Progenitor cell of endocrine pancreas (in vitro differentiated cells): ENCODE measurements at places on chromosomes 1 and 21.
A peak's percentile ranks its signal among the peaks of the same experiment; 100 is the strongest.

GRCh38 chr21:15744926-15745325 is 15.1 kb downstream of the USP25 start:
- DNase-seq, result no peak

DNA sequence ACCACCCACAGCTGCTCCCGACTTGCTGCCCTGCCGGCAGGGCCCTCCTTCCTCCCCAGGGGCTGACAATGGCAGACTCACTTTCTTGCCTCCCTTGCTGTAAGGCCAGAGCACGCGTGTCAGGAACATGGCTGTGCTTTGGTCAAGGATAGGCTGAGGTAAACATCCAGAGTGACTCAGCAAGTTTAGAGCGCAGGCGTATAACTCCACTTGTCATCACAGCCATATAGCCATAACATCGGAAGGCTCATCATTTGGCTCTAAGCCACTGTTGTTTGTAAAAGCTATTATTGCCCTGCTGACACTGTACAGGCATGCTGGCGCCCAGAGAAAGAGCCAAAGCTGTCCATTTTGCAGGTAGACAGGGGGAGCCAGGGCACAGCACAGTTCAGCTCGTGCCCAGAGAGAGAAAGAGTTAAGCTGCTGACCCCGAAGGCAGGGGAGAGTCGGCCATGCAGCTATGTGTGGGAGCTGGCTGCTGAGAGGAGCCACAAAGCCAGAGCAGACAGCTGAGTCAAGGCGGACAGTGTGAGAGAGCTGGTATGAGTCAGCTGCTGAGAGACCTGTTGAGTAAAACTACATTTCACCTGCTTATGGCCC is 60.6 kb downstream of the GNG4 start:
- DNase-seq, result no peak

- no peak for DNase-seq
Measured at GRCh38 chr1:60136395-60136794, 62.8 kb upstream of the C1orf87 start.

- no peak for DNase-seq
Measured at GRCh38 chr1:19307794-19308508, 4.0 kb downstream of the AKR7A2 start.

DNA sequence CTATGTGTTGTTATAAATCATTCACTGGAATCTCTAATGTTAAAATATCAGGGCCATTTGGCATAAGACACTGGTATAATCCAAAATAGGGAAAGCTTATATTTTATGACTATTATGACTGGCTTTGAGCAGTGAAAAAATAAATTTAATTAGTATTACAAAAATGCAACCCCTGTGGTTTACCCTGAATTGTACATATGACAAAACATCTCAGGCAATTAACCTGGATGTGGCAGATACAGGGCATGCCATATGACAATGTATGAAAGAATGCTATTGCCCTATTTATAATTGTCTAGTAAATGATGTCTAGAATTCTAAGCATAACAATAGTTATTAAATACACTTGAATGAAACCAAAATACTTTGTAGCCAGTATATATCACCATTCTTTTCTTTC is 532.5 kb upstream of the ADGRL4 start:
- DNase-seq, result no peak

- no peak for DNase-seq
Measured at GRCh38 chr1:232705815-232706575, 76.1 kb upstream of the SIPA1L2 start.

DNA sequence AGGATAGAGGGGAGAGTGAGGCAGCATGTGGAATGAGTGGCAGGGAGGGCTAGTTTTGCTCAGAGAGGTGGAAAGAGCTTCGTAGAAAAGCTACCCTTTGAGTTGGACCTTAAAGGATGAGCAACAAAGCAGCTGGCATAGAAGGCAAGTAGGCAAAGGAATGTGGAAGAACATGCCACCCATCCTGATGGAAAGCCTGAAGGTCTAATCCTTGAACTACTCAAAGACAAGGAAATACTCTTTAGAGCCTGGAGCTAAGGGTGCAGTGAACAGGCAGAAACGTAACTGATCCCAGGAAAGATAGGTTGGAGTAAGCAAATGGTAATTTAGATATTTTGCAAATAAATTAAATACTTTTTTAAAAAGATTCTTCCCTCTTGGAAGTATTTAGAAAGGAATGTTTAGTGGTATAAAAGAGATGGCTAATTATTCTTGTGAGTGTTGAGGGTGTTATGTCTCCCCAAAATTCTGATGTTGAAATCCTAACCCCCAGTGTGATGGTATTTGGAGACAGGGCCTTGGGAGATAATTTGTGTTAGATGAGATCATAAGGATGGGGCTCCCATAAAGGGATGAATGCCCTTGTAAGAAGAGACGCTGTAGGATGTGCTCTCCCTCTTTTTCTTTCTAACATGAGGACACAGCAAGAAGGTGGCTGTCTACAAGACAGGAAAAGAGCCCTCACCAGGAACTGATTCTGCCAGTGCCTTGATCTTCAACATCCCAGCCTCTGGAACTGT is 308.1 kb upstream of the RUNX1 start:
- no peak for DNase-seq

GRCh38 chr1:172390683-172391551 is 29.6 kb upstream of the C1orf105 start:
- no peak for DNase-seq

GRCh38 chr1:214658785-214659184 is 55.8 kb downstream of the CENPF start:
- DNase-seq, result no peak

DNA sequence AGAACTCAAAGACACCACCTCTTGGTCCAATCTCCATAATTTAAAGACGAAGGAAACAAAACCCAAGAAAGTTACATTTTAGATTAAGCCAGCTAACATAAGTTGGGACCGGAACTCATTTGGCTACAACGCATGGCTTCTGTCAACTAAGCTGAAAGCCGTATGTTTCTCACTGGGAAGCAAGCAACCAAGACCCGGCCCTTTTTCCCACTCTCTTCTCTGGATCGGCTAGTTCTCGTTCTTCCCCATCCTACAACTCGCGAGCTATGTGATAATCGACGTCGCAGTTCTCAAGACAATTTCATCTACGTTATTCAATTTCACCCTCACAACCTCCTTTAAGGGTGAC is 601 bp downstream of the CCT8 start:
- no peak for DNase-seq

GRCh38 chr1:100832694-100833428 is 61.8 kb downstream of the EXTL2 start:
- no peak for DNase-seq

DNA sequence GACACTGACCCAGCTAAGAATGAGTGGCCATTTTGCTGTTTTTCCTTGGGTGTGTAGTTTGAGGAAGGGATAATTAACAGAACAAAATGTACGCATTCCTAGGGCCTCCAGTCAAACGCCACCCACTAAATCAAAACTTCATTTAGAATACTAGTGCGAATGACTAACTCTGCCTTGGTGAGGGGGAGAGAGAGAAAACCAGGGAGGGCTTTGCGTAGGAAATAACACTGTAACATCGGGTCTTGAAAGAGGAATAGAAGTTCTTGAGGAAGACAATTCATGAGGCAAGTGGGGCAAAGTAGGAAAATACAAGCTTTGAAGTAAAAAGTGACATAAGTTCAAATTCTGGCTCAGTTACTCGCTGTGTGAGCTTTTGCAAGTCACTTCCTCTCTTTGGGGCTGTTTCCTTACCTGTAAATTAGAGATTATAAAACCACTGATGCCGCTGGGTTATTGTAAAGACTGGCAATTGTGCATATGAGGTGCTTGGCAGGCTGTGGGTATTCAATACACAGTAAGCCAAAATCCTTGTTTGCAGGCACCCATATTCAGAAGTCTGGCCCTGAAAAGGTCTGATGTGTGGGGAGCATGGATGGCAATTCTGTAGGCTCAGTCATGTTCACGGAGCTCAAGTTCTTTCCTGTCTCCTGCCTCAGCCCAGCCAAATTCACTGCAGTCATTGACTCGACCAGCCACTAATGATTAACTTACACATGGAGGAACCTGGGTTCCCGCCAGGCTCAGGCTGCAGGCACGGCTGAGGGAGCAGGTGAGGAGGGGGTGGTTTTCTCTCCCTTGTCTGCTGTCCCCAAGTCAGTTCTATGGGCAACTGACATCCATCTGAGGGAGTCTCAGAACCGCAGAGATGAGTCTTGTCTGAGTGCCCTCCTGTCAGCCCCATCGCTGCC is 140.3 kb upstream of the CSF3R start:
- DNase-seq, result peak; percentile 23

- no peak for DNase-seq
Measured at GRCh38 chr1:100960098-100960497, 64.2 kb downstream of the SLC30A7 start.

DNA sequence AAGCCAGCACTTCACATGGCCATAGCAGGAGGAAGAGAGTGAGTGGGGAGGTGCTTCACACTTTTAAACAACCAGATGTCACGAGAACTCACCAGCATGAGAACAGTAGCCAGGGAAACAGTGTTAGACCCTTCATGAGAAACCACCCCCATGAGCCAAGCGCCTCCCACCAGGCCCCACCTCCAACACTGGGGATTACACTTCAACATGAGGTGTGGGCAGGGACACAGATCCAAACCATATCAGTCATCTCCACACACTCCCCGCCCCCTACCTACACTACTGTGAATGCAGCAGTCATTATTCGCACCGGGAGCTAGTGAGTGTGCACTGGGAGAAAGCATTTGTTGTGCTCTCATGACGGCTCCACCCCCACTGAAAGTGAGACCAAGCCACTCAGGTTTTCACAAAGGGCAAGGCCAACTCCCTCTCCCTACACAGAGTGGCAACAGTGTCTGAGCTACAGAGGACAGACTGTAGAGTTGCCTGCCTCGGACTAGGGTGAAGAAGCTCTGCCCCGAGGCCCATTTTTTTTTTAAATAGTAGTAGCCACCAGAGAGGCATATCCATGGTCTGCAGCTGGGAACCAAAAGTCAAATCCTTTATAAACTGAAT is 125.6 kb downstream of the BARHL2 start:
- DNase-seq, result no peak

- no peak for DNase-seq
Measured at GRCh38 chr1:233323718-233324117, 3.8 kb upstream of the MAP3K21 start.

- DNase-seq, result no peak
Measured at GRCh38 chr1:242240077-242240476, 241.2 kb upstream of the MAP1LC3C start.

GRCh38 chr1:246332078-246332477 is 175.0 kb downstream of the SMYD3 start:
- no peak for DNase-seq

- no peak for DNase-seq
Measured at GRCh38 chr1:147635342-147635741, 35.0 kb downstream of the ACP6 start.

DNA sequence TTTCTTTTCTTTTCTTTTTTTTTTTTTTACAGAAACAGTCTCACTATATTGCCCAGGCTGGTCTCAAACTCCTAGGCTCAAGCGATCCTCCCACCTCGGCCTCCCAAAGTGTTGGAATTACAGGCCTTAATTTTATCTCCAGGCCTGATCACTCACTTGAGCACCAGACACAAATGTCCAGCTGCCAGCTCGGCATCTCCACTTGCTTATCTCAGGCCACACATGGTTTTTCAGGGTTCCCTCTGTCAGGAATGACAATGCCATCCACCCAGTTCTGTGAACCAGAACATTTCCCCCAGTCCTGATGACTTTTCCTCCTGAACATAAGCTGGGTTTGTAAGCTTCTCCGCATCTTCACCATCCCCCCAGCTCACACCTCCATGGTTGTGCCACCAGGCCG is 44.6 kb upstream of the ZNF281 start:
- DNase-seq, result no peak

DNA sequence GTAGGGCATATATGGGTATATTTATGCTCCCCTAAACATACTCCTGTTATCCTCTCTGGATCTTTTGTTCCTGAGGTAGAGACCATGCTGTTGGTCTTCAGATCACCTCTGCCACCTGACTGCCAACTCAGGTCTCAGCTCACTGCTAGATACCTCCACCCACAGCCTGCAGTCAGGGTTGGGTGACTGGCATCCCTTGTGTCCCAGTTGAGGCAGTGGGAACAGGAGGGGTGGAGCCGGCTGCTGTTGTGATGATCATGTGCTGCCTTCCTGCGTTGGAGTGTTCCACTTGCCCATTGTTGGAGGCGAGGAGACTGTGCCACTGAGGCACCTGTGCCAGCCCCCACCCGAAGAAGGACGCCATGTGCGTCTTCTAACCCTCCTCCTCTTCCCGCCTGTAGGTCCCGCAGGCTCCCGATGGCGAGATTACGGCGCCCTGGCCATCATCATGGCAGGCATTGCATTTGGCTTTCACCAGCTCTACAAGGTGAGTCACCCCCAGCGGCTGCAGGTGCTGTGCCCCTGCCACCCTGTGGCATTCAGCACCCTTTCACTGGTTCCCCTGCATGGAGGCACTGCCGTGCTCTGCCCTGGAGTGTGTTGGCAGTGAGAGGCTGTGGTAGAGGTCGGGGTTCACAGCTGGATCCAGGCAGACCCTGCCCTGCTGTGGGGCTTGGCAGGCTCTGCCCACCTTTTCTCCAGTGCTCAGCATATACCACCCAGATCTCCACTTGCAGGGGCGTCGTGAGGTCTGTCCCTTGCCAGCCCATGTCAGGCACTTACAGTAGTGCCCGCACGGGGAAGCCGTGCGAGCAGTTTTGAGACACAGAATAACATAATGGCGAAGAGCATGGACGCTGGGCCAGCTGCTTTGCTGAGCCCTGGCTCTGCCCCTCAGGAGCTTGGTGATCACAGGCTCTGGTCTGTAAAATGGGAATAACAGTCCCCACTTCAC is 143.5 kb downstream of the PEX14 start:
- DNase-seq, result no peak

DNA sequence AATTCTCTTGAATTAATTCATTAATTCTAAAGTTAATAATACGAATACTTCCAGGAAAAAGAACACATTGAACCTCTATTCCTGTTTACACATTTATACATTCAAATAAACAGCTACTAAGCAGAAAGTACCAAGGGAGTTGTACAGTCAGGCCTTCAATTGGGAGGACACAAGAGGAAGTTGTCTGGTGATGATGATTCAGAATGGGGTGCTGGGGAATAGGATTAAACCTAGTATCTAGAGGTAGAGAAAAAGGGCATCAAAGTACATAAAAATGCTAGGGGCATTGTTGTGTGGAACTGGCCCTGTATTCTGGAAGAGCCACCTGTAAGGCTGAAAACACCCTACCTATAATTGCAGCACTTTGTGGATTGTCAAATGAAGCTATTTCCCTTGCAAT is 71.7 kb upstream of the MROH9 start:
- no peak for DNase-seq

GRCh38 chr1:44650159-44650831 is 24.0 kb downstream of the TMEM53 start:
- DNase-seq, result no peak

DNA sequence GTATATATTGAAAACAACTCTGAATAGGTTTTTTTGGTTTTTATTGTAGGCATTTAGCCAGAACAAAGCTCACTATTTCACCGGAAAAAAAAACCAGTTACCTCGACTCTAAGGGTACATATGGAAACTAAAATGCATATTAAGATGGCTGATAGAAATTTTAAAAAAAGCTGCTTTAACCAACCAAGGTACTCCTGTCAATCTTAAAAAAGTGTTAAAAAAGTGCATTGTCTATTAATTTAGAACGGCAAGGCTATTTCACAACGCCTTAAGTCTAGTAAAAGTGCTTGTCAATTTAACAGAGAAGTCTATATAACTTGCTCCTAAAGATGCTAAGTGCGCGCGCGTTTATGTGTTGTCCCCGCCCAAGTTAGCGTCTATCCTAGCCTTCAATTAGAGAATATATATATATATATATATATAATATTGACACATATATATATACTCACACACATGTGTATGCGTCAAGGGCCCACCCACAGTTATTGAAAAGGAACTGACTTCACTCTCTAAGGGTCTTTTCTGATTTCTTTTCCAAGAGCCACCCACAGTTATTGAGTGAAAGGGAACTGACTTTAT is 934 bp downstream of the ASPM start:
- no peak for DNase-seq
